Retinal pigment epithelial cell (primary cell): ENCODE measurements at places on chromosomes 7 and 10.

DNA sequence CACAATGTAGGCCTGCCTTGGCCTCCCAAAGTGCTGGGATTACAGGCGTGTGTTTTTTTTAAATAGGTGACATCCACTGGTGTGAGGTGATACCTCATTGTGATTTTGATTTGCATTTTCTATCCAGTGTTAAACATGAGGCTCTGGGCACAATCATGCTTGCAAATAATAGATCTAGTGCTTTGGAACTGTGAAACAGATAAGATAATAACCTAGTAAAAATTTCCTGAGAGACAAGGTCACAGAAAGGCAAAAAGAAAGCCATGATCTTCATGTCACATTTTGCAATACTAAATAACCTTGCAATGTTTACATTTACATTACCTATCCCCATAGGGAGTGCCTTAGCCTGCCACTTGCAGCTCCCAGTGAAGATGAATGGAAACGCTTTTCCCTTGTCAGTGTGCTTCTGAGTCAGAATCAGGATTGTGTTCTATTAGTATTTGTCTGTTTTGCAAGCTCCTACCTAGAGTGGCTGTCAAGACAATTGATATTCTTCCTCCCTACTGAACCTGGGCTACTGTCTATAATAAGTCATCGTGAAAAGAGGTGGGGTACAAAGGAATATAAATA, 256.5 kb downstream of the PHTF2 start:
- DNase-seq = no peak

DNA sequence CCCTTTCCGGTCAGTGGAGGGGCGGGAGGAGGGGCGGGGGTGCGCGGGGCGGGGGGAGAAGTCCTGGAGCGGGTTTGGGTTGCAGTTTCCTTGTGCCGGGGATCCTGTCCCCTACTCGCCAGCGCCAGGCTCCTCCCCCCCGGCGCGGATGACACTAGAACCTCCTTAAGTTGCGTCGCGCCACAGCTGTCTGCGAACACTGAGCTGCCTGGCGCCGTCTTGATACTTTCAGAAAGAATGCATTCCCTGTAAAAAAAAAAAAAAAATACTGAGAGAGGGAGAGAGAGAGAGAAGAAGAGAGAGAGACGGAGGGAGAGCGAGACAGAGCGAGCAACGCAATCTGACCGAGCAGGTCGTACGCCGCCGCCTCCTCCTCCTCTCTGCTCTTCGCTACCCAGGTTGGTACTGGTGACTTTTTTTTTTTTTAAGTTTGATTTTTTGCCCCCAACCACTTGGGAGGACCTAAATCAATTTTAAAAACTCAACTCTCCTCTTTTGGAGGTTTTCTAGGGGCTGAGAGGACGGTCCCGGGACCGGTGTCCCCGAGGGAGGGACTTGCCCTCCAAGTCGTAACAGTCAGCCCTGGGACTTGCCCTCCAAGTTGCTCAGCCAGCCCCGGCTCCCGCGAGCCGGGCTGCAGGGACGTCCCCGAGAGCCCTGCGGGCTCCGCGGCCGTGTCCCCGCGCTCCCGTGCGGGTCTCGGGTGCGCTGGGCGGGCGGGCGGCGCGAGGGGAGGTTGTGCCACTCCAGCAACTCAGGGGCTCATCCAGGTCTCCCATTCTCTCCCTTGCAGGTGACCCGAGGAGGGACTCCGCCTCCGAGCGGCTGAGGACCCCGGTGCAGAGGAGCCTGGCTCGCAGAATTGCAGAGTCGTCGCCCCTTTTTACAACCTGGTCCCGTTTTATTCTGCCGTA, at the start of gene GATA3:
TSS of gene GATA3 (plus strand) at position 195 of the 914 bp plus-strand sequence. CDS start 968 bp downstream, outside the sequence.
- DNase-seq = no peak

GRCh38 chr10:49281461-49281860, 17.5 kb upstream of the C10orf71 start:
- no peak for DNase-seq

DNA sequence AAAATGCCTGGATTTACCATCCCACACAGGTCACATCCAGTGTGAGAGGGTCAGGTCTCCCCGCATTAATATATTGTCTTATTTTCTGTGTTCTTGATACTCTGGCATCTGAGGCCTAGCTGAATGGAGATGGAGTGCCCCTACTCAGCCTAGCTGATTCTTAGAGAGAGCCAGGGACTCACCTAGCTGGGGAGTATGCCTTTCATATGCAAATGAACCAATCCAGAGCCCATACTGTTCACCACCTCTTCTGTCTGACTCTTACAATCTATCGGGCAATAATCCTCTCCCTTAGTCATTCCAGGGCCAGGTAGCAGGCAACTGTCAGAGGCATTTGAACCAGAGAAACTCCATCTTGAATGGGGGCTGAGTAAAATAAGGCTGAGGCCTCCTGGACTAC, 46.3 kb downstream of the LBX1 start:
- no peak for DNase-seq

- DNase-seq = no peak
These were observed 42.2 kb upstream of the GRB10 start for GRCh38 chr7:50824882-50825281.

- DNase-seq = no peak
These were observed 58.7 kb upstream of the PRPS1L1 start for GRCh38 chr7:18086165-18087025.

DNA sequence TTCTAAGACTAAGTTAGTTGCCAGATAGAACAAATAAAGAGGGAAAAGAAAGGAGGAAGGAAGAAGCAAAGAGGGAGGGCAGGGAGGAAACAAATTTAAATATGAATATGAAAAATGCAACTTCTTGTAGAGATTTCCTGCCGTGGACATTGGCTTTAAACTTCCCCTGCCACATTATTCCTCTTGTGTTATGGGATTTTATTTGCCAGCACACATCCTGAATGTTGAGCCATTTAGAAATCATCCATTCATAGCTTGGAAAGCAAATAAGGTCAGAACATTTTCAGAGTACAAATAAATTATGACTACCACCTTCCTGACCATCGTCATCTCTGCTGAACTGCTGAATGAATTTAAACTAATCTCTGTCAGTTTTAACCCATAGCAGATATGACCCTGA, 911.9 kb upstream of the LRRN3 start:
- no peak for DNase-seq

DNA sequence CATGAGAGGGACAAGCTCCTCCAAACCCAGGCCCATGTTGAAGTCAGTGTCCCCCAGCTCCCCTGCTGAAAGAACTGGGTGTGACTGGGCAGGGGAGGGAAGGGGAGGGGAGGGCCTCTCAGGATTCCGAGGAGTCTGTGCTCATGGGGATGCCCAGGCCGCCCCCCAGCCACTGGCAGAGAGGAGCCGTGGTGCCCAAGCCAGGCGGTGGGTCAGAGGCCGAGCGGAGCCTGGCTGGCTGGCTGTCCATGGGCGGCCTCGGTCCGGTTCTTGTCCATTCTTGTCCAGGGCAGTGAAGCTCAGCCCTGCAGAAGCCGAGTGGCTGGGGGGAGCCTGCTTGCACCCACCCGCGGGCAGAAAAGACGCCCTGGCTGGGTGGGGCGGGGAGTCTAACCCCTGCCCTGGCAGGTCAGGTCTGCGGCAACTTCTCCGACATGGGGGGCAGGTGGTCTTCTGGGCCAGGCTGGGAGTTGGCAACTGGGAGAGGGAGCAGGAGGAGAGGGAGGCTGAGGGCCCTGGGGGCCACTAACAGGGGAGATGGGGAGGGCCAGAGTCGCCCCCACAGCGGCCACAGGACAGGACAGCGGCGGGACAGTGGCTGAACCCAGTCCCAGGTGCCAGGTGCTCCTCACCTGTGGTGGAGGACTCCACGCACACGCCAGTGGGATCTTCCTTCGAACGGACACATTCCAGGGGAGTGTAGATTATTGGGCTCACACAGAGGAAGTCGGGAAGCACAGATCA, 54.1 kb downstream of the FOXL3 start:
- no peak for DNase-seq

DNA sequence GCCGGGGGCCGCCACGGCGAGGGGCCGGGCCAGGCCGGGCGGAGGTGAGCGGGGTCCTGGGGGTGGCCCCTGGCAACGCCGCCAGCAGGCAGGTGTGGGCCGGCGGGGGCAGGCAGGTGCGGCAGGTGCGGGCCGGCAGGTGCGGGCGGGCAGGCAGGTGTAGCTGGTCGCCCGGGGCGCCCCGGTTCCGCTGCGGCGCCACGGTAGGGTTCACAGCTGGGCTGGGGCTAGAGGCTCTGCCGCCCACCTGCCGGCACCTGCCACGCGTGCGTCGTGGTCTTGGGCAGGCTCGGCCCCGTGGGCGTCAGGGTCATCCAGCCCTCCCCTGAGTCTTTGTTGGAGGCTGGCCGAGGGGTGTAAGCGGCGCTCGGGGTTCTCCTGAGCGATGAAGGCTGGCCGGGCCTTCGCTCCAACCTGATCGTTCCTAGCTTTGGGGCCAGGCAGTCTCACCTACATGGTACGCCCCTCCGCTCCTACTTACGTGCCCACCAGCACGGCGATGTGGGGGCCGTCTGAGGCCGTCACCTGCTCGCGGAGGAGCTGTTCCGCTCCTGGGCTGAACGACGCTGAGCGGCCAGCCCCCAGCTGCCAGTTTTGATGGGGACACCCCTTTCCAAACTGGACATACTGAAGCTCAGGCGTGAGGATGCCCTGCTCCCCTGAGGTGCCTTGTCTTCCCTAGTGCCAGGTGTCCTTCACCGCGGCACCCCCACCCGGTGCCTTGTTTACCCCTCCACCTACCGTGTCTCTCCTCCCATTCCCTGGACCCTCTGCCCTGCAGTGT, 493 bp downstream of the ZMIZ2 start:
- no peak for DNase-seq

- no peak for DNase-seq
These were observed 87.6 kb downstream of the CARD11 start for GRCh38 chr7:2956076-2956475.

GRCh38 chr7:52857367-52857766, 178.1 kb upstream of the POM121L12 start:
- no peak for DNase-seq

DNA sequence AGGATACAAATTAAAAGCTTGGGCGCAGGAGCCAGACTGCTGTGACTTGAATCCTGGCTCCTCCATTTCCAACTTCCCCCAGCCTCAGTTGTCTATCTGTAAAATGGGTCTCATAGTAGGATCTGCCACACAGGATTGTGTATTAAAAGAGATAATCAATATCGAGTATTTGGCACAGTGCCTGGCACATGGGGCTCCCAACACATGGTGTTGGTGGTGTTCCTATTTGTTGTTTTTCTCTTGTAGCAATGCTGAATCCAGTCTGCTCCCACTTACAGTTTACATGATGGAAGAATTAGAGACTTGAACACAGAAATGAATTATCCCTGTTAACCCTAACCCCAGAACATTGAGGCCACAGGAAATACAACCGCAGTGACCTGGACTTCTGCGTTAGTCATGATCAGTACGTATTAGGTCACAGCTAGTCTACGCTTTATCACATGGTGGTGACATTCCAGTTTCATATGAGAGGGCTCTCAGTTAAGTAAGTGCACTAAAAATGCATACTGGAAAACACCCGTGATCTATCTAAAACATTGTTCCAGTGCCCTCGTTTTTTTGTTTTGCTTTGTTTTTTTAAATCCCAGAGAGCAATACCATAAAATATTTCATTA, 169.5 kb upstream of the KLF14 start:
- DNase-seq = peak; percentile 95

DNA sequence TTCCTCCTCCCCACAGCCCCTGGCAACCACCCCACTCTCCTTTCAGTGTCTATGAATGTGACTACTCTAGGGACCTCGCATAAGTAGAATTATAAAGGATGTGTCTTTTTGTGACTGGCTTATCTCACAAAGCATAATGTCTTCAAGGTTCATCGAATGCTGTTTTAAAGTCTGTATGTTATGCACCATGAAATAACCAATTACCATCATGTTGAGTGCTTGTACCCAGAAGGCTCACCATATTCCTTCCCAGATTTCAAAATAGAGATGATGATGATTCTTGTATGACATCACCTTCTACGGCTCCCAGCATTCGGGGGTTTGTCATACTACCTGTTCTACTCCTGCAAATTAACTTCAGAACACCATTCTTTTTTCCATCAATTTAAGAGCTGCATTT, 11.9 kb downstream of the PKD1L1 start:
- DNase-seq = no peak

DNA sequence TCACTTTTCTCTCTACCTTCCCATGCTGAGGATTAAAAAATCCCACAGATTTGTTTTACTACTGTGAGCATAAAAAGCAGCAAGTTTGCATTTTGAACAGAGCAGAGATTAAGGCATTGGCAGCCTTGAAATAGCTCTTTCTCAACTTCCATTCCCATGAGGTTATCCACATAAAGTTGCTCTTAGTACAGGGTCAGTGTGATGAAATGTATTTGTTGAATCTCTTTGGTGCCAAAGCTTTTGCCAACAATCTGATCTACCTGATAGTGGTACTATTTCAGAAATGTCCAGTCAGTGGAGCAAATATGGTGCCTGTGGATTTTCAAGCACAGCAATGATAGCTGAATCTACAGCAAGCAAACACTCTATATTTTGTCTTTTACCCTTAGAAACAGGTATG, 254.8 kb downstream of the INHBA start:
- DNase-seq = peak; percentile 50

DNA sequence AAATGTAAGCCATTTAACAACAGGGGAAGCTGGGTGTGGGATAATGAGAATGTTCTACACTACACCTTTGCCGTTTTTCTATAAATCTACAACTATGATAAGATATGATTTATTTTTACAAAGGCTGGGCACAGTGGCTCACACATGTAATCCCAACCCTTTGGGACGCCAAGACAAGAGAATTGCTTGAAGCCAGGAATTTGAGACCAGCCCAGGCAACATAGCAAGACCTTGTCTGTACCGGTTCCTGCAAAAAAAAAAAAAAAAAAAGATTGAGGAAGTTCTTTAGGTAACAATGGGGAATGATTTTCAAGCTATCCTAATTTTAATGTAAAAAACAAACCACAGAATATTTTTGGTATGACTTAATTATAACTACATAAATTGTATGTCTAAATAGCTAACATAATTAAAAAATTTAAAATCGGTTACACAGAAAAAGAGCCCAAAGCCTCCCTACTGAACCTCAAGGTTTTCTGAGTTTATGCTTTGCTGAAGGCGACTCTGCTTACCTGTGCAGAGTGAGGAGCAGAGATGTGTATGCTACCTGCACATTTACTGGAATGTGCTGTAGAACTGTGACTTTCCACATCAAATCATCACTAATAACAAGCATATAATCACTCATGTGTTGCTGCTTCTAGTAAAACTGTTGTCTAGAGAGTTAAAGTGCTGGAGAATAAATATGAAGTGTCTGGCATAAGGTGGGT, 163.4 kb downstream of the ATE1 start:
- no peak for DNase-seq
